ENCODE measurements at places on chromosomes 16 and 17. TPM values are rescaled to one million over a fixed set of nuclear protein-coding genes. Genes with fewer than 3 reads are reported as not detected.

The KCNH4 gene
- total RNA-seq: not detected

The OR3A3 gene
- total RNA-seq: 0.33 TPM

The SBK1 gene
- total RNA-seq: not detected

The THRA gene
- 38.7 TPM for total RNA-seq

The TEX14 gene
- 0.11 TPM for total RNA-seq

The HOXB6 gene
- total RNA-seq: 0.62 TPM

The UBALD1 gene
- total RNA-seq: 11.0 TPM

The SDR42E1 gene
- 0.22 TPM for total RNA-seq

The TBC1D3H gene
- not detected for total RNA-seq

The CACNG5 gene
- not detected for total RNA-seq

The PAQR4 gene
- total RNA-seq: 3.6 TPM

The PSMD3 gene
- 174 TPM for total RNA-seq

The GAST gene
- not detected for total RNA-seq

The ARL5C gene
- total RNA-seq: not detected

The SPATA32 gene
- total RNA-seq: 0.12 TPM

The WSCD1 gene
- 0.87 TPM for total RNA-seq

The ST6GALNAC1 gene
- total RNA-seq: not detected

The FLYWCH2 gene
- total RNA-seq: 78.6 TPM

The CTRB1 gene
- total RNA-seq: not detected

The ENPP7 gene
- not detected for total RNA-seq

The IGSF6 gene
- not detected for total RNA-seq

The SLC9A5 gene
- 1.4 TPM for total RNA-seq

The CDH1 gene
- total RNA-seq: not detected

The SLFN13 gene
- 5.0 TPM for total RNA-seq

The NOD2 gene
- 0.25 TPM for total RNA-seq

The TPSD1 gene
- not detected for total RNA-seq

The KRTAP4-3 gene
- total RNA-seq: not detected

The SHCBP1 gene
- total RNA-seq: 71.8 TPM

The TMEM100 gene
- total RNA-seq: 0.12 TPM

The SLC4A1 gene
- total RNA-seq: not detected

The KRT15 gene
- total RNA-seq: 15.3 TPM

The FOXF1 gene
- total RNA-seq: 7.2 TPM

The HSD17B1 gene
- 2.3 TPM for total RNA-seq

The KRTAP3-2 gene
- total RNA-seq: not detected

The NLGN2 gene
- 10.7 TPM for total RNA-seq

The TBC1D3L gene
- total RNA-seq: 3.9 TPM

The CDK12 gene
- total RNA-seq: 29.7 TPM

The POLR3K gene
- total RNA-seq: 6.8 TPM

The KRTAP9-9 gene
- total RNA-seq: not detected

The HBA2 gene
- total RNA-seq: not detected

The CFAP97D1 gene
- total RNA-seq: under 0.01 TPM

The CCL16 gene
- not detected for total RNA-seq

The ABI3 gene
- total RNA-seq: 0.11 TPM

The GRB7 gene
- total RNA-seq: 0.37 TPM

The PTGES3L gene
- 0.44 TPM for total RNA-seq

The SLC35G6 gene
- total RNA-seq: not detected

The PYY gene
- not detected for total RNA-seq

The KCNJ2 gene
- 6.6 TPM for total RNA-seq

The SMPD3 gene
- total RNA-seq: 0.12 TPM

The SLC35B1 gene
- 60.6 TPM for total RNA-seq

The TBC1D3 gene
- not detected for total RNA-seq

The WNT3 gene
- 0.62 TPM for total RNA-seq

The TBC1D3I gene
- not detected for total RNA-seq
